ENCODE measurements at places on chromosomes 6 and 20.

- DNase-seq = no peak
Observed at GRCh38 chr6:11754625-11755271, 23.9 kb downstream of the ADTRP start.

DNA sequence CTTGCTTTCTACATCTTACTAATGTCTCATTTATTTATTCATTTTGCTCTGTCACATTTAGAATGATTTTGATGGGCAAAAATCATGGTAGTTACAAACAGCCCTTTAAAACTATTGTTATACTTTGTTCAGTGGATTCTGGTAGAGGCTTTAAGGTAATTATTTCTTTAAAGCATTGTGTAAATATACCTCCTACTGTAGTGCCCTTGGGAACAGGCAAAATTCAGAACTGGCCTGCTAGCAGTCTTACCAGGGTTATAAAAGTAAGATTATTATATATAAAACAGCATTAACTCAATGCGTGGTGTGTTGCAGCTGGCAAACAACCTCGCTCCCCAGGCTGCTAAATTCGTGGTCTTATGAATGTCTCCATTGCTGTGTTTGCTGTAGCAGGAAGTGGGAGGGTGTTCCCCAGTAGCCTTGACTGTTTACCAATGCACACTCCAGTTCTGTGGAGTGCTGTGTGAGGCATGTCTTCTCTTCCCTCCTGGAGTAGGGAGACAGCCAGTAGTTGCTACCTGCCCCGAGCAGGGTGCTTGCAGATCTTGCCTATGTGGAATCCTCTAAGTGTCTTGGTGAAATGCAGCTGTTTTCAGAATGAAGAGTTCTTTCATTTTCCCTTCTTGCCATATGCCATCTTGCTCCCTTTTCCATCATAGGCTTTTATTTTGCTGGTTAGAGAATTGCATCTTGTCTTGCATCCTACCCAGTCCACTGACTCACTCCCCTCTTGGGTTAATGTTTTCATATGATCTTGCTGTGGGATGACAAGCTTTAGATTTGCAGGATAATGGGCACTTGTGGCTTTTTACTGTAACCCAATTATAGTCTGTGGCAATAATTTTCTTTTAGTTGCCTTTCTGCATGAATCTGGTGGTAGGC, 45.3 kb downstream of the IGF2R start:
- no peak for DNase-seq

- no peak for DNase-seq
Observed at GRCh38 chr6:97322226-97322625, 39.2 kb upstream of the MMS22L start.

DNA sequence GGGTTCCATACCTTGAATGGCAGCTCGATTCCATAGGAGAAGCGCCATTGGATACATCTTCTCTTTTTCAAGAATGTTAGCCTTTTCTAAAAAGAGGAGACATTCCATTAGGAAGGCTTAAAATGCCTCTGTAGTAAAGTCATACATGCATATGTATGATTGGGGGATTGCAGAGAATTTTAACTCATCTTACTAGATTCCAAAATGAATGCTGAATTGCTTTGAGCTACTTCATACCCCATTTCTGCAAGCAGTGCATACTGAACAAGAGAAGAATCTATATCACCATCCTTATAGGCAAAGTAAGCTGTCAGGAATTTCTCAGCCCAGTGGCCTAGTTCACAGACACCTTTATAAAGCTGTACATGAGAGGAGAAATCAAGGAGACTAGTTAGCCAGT, 80.3 kb downstream of the NDUFAF5 start:
- DNase-seq = no peak

DNA sequence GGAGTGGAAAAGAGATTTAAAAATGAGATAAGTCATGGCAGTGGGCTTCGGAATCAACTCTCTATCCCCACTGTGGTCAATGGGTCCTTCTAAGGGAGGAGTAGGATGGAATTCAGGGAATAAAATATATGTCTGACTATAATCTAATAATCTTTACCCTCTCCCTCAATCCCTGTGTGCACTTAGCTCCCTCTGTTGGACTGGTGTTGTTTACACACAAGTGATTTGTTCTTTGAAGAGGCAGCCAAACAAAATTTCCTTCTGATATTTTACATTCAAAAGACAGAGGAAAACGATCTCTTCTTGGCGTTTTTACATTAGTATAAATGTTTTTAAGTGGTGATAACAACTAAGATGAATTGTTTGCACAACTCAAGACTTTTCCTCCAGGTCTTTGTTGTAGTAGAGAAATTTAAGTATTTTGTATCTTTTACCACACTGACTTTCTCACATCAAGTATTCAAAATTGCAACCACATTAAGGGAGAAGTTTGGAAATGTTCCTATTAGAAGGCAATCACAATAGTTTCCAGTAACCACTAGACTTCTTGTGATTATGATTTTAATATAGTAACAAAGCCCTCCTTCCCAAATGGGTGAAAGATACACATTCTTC, 317.8 kb downstream of the CENPW start:
- DNase-seq = no peak

DNA sequence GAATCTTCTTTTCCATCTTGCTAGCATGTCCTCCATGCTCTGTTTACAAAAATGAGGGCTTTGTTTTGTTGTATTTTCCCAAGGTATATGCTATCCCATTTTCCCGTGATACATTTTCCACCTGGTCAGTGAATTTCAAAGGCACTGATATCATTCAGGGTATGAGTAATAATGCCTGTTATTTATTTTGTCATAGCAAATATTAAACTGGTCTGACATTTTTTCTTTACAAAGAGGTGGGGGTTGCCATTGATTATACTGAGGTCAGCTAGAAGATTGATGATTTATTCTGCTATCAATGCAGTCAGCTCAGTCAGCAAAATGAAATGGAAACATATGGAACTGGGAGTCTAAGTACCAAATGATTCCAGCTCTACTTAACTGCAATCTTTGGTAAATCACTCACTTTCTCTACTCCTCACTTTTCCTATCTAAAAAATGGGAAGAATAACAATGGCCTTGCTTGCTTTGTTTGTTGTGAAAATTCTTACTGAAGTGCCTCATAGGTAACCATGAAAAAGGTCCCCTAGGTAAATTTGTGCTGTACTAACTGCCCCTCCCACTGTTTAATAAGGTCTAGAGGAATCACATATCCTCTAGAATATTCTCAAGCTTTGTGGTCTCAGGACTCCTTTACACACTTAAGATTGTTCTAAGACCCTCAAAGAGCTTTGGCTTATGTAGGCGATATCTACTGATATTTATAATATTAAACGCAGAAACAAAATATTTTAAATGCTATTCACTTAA, 64.0 kb downstream of the ARHGAP18 start:
- DNase-seq = no peak

DNA sequence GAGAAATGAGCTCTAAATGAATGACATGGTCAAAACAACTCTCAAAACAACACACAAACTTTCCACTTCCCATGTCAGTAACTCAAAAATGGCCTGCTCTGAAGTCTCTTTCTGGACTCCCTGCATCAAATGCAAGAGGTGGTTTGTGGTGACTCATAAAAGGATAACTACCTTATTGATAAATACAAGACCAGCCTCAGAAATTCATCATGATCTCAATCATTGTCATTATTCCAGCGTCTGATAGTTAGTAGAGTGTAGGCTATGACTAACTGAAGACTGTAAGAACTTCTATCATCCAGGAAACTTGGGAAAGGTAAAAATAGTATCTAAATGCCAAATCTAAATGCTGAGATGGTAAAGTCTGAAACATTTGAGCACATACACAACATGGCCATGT, 369.4 kb downstream of the BMP2 start:
- no peak for DNase-seq

GRCh38 chr6:53794137-53794719, 577 bp upstream of the LRRC1 start:
- peak; percentile 84 for DNase-seq

Data from kidney (tissue), 22 donors.